ENCODE measurements at places on chromosomes 11 and 22.

DNA sequence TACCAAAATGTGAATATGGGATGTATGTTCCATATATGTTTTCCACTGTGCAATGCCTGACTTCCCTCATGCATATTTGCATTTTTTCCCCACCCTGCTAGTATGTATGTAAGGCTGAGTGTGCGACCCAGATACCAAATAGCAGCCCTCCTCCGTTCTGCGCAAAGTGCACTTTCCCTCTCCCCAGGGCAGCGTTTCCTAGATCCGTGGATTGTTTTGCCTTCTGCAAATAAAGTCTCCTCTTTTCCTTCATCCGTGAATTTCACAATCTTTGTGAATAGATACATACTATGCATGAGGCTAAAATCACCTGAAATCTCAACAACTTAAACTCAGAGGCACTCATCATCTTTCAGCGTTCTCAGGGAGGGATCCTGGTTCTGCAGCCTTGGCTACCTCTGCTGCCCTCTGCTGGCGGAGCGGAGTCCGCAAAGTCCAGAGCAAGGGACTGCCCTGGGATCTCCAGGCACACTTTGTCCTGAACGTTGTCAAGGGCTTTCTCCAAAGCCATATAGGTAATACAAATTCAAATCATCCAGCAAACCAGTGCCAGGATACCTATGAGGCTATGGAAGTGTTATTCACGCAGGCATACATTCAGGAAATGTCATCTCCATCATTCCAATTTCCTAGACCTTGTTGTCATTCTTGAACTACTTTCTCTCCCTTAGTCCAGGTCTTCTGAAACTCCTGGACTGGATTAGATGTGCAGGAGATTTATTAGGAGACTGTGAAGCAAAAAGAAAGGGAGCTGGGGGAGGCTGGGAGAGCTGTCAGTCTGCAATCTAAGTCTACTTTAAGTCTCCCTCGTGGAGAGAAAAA is 53.1 kb downstream of the CNTF start:
- DNase-seq, result peak; percentile 71

GRCh38 chr11:62823677-62824076 is 8.2 kb downstream of the STX5 start:
- no peak for DNase-seq

GRCh38 chr11:101915791-101916291 is 481 bp downstream of the ANGPTL5 start:
- DNase-seq, result no peak

DNA sequence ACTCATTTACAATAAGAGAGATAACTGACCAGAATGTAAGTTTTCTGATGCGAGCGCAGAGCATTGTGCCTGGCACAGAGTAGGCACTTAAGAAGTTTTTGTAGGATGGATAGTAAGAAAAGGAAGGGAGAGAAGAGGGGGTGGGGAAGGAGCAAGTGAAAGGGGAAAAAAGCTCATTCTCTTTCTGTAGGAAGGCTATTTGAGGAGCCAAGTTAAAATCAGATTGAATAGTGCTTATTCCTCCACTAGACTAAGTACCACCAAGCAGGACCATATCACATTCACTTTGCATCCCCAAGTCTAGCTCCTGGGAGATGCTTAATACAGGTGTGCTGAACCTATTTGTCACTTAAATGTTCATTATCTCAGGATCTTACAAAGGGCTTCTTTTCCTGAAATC is 14.1 kb upstream of the CRKL start:
- DNase-seq, result no peak
